Activated CD8-positive, alpha-beta memory T cell treated with anti-CD3 and anti-CD28 coated beads, Interleukin-2, amount 50 U/mL, for 4 hours (primary cell): ENCODE measurements at places on chromosomes 6 and 20.
A peak's percentile ranks its signal among the peaks of the same experiment; 100 is the strongest.

DNA sequence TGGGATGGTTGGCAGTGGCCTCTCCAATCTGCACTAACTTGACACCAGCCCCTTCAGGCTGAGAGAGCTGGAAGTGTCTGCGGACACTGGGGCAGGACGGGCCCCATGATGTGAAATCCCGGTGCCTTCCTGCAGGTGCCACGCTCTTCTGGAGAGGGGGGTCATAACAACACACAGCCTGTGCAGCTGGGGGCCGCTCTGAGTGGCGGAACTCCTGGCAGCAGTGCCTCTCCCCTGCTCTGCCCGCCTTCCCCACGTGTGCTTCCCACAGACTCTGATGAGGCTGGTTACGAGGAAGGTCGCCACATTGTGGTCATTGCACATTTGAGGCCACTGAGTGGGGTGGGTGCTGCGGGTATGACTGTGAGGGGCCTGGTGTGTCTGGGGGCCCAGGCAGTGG lies 145.2 kb downstream of the DTNBP1 start:
- no peak for DNase-seq

DNA sequence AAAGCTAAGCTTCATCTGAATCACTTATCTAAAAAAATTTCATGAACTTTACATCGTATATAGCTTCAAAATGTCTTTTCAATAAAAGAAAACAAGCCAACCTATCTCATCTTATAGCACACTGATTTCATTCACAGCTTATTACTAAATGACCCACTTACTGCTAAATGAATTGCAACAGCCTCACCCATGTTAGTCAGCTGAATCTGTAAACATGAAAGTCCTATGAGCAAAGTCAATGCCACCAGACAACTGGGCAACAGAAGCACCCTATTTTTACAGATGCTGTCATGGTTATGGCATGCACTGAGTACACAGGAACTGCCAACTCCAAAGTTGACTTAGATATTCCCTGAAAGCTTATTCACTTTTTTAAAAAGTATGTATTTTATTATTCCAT lies 41.2 kb upstream of the DST start:
- DNase-seq: no peak

GRCh38 chr6:10862361-10862760 lies 19.5 kb downstream of the GCM2 start:
- no peak for DNase-seq

DNA sequence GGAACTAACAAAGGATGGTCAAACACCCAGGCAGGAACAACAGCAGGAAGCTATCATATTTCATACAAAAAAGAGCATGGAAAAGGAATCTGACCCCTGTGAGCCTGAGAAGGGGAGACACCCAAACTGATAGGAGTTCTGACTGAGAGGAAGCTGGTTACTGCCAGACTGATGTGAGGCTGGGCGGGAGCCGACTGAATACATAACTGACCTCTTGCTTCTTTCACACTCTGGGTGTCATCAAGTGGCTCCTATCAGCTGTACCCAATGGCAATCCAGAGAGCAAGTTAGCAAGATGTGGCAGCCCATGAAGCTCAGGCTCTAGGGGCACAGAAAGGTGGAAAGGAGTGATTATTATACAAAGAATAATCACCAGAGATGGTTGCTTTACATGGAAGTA lies 795.1 kb upstream of the HS3ST5 start:
- no peak for DNase-seq

GRCh38 chr20:6265204-6265904 lies 142.5 kb upstream of the FERMT1 start:
- DNase-seq: no peak

DNA sequence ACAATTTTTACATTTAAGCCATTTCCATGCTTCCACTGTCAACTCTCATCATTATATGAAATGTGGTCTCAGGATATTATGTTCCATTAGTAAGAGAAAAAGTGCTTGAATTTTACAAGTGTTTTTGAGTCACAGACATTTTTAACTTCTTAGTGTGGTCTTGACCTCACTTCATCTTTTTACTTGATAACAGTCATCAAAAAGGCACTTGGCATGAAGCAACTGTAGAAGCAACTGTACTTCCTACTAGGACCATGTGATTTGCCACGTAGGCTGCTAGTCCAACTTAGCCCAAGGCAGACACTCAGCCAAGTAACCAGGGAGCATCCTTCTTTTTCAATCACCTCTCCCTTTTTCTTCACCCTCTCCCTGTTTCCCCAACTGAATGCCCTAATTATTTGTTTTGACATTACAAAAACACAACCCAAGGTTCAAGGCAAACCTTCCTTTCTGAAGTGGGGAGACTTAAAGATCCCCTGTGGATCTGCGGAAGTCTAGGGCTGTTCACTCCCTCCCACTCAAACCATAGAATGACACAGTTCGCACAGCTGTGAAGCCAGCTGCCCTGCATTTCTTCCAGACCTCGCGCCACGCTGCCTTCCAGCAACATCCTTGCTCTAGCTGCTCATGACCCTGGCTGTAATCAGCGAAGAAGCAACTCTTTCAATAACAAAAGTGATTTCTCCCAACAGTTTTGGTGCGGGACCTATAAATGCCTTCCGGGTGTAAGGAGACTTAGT lies 45.0 kb downstream of the PHACTR1 start:
- DNase-seq: no peak

DNA sequence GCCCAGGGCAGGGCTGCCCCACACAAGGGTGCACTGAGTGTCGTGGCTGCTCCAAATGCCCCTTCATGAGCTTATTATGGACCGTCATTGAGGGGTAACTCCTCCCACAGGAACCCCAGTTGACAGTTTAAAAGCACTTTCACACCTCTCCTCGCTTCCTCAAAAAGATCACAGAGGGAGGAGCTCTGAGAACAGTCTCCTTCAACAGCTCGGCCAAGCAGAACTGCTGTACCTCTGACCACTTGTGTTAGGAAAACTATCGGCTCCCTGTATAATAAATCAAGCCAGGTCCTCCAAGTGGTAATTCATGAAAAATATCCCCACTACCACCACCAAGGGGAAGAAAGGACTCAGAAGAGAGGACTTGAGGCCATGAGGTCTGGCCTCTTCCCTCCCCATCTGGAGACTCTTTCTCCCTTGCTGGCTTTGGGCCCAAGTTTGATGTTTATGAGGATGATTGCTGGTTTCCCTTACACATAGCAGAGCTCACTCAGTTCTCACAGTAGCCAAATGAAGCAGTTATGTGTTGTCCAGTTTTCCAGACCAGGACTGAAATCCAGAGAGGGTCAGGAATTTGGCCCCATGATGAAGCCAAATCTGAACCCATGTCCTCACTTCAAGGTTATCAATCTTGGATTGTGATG lies 8.7 kb downstream of the SNX21 start:
- no peak for DNase-seq

DNA sequence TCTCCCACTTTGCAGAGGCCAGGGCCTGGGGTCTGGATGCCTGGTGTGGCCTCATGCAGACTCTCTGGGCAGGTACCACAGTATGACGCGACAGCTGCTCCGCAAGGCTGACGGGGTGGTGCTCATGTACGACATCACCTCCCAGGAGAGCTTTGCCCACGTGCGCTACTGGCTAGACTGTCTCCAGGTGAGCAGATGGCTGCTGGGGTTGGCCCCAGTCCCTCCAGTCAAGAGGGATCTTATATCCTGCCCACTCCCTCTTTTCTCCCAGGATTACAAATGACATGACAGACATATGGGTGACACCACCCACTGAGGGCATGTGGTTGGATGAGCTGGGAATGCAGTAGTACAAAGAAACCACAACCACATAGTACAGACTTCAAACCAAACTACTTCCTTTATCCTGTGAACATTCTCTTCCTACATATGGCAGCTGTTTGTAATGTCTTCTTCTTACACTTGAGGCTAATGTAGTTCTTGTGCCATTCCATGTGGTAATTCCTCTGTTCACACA lies 29.9 kb downstream of the RAB44 start:
- no peak for DNase-seq

DNA sequence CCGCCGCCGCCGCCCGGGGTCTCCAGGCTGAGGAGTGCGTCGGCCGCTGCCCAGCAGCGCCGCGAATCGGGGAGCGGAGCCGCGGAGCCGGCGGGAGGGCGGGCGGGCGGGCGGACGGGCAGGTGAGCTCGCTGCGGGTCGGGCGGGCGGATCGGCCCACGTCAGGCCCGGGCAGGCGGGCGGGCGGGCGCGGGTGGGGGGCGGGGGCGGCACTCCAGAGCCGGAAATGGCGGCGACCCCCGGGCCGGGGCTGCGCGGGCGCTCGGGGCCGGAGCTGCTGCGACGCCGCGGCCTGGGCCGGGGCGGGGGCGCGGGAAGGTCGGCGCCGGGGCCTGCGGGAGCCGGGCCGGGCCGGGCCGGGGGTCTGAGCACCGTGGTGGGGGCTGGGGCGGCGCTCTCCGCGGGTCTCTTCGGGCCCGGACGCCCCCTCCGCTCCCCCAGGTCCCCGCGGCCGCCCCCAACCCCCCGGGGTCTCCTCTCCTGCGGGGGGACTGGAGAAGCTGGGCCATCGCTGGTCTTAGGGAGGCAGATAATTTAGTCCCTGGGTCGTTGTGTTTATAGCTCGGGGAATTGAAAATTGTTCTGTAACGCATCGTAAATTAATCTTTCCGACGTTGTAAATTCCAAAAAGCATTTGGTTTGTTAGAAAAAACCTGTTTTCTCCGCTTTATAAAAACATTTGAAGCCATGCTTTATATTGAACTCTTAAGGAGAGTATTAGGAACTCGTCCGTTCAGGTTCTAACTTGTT lies 451 bp downstream of the DNAJC5 start:
- DNase-seq: no peak

DNA sequence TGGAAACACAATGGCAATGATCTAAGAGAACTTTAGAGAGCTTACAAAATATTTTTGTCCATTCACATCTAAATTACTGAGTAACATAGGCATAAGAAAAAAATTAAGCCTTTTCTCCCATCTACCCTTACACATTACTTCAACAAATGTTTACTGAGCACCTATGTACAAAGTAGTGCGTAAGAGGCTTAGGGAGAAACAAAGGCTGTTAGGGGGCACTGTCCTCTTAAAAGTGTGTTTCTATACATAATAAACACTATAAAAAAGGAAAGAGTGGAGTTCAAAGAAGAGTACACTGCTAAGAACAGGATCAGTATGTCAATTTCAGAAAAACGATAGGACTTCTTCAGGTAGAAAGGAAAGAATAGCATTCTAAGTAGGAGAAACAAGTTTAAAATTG lies 12.2 kb downstream of the ILRUN start:
- DNase-seq: no peak

DNA sequence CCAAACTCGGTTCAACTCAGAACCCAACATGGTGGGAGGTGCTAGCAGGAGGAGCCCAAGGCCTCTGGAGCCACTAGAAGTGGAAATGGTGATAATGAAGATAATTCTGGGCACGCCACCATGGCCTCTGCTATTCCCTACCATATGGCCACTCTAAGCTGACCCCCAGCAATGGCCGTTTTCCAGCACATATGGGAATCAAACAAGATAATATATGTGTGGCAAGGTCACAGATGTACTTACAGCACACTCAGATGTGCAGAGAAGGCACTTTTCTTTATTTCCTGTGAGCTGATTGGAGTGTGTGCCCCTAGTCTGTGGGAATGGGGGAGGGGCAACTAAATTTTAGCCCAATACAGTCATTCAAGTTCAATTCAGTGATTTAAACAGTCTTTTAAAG lies 153.4 kb upstream of the LRFN2 start:
- no peak for DNase-seq

DNA sequence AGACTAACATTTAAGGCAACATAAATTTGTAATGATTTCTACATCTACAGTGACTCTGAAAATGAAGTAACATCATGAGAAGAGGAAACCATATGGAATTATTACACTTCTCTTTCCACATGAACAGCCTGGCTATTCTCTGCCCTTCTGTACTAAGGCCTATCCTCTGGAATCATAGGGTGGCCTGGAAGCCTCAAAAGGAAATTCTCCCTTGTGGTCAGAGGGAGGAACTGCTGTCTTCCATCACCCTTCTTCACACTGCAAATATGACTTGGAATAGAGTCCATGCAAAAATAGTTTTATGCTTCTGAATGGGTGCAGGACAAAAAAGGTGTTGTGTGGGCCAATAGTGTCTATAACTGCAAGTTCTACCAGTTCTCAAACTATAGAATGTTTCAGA lies 44.6 kb upstream of the SH3BGRL2 start:
- no peak for DNase-seq

DNA sequence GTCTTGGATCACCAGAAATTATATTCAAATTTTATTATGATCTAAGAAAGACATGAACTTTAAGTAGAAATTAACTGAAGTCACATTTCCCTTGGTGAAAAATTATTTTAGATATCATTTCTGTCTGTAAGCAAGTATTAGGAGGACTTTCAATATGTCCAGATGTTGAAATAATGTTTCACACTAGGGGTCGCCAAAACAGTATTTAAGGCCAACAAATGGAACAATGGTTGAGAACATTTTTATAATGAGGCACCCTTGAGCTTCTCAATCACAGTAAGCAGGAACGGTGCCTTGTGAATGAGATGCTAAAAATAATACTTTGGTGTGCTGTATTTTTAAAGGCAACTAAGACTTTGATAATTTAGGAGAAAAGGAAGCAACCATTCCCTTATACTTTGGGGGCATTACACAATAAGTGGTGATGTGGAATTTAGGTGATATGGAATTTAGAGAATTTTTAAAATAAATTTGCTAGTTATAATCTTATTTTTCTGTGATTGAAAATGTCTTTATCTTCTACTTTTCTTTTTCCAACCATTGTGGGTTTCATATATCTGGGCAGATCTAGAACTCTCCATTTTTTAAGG lies 9.6 kb upstream of the SF3B5 start:
- peak; percentile 17 for DNase-seq

DNA sequence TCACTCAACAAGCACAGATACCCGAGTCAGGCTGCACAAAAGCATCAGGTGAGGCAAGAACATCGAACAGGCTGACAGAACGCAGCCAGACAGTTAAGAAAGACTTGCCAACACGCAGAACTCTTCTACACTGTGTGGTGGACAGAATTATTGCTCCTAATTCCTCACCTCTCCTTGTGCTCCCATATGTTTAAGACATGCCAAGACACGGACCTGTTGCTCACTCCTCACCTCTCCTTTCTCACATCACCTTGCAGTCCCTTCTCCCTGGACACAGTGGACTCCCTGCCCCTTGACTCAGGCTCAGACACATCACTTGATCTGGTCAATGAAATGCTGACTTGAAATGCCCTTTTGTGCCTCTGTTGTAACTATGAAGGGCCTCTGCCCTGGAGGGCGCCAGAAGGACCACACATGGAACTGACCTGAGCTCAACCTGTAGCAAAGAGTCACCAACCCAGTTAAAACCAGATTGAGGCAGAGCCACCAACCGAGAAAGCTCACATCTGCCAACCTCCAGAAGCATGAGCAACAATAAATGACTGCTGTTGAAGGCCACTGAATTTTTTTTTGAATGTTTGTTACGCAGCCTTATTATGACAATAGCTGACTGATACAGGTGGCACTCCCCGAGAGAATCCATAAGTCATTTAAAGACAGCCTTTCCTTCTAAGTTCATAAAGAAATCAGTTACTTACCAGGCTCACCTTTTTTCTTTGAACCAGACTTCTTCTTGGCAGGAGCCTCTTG lies 24.0 kb downstream of the RRBP1 start:
- no peak for DNase-seq

DNA sequence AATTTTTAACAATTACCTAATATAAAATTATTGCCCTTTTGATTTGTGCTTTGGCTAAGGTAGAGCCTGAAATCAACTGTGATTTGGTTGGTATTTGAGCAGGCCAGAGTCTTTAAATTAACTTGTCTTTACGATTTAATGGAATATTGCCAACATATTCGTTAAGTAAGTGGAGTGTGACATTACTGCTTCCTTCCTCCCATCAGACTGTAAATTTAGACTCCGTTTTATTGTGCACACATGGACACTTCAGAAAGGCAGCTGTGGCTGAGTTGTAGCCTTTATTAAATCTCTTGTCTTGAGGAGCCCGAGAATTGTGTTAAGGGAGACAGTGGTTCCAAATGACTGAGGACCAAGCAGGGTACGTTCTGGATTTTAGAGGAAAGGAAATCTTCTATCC lies 57.4 kb downstream of the CAP2 start:
- DNase-seq: no peak
